ENCODE measurements at places on chromosomes 11 and 22.

GRCh38 chr11:3201677-3202181, 16.9 kb downstream of the MRGPRG start:
- DNase-seq: no peak

GRCh38 chr22:35359380-35360065, 21.4 kb upstream of the HMOX1 start:
- no peak for DNase-seq

GRCh38 chr11:70762810-70763209, 364.5 kb downstream of the CTTN start:
- DNase-seq: no peak

DNA sequence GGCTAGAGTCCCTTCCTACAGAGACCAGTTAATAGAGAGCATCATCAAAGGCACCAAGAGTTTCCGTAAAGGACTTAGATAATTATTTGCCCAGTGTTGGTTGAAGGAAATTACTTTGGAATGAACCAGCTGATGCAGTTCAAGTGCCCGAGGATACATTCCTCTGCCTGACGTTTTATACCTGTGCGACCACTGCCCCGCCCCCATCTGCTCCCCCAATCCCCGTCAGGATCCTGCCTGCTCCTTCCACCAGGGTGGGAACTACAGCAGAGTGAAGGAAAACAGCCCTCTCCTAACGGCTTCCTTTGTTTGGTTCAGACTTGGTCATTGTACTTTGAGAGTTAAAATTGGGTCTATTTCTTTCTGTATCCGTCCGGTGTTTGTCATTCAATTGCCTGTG, 761.5 kb downstream of the NTM start:
- no peak for DNase-seq

DNA sequence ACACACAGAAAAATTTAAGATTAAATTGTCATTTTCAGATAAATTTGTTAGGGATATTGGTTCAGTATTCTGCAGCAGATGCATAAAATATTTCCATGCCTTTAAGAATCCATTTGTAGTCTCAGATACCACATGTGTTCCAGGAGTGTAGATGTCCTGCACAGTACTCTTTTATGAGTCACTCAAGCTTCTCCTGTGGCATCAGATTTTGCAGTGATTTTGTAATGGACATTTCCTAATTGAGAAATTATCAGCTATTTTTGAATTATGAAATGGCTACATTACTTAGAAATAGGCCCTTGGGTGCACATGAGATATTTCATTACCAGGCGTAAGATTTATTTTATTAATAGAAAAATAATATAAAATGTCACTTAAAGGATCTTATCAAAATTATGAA, 18.9 kb downstream of the MMP3 start:
- no peak for DNase-seq

DNA sequence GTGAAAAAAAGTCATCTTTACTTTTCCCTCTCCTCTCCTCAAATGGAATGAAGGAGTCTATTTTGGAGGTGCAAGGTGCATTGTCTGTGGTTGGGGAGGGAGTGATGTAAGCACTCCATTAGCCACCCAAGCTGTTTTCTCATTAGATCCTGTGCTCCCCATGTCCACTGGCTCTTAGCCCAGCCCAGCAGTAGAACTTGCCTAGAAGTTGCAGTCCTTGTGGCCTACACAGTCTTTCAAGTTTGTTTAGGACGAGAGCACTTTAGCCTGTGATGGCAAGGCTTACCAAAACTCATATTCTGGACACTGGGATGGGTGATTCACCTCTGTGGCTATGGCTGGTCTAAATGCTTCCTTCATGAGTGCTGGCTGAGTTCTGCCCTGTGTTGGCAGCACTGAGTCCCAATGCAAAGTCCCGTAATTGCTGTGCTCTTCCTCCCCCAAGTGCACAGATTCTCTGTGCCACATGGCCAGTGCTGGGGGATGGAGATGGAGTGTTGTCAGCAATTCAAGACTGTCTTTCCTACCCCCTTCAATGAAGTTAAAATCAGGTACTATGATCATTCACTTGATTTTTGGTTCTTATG, 15.8 kb downstream of the SLC22A25 start:
- DNase-seq: no peak

DNA sequence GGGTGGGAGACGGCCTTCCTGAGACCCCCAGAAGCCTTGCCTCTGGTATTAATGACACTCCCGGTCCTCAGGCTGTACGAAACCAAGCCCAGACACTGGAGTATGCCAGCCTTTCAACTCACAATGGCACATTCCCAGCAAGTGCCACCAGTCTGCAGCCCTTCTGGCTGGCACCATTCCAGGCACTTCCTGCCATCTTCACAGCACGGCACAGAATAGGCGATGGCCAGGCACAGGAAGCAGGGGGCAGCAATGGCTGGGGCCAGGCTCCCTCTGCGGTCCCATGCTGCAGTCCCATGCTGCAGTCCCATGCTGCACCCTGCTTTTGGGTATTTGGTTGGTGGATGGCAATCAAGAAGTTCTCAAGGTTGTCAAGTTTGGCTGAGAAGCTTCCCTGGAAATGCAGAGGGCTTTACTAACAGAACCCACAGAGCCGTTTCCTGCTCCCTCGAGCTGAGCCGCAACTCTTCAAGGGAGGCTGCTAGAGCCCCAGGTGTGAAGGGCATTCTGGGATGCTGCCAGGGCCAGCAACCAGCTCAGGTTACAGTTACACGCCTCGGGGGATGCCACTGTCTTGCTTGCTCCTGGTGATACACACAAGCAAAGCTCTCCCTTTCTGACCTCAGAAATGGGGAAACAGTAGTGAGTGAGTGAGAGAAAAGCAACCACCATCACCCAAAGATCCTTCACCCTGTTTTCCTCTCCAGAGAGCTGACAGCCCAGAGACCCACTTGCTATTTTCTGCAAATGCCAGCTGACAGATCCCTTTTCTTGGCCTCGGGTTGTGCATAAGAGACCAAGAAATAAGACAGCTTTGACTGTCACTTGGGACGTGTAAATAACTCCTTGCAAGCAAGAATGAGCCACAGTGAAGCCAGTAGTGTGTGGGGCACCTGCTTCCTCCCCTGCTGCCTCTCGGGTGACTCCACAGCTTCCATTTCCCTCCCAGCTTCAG, 23.9 kb downstream of the LRFN4 start:
- peak; percentile 70 for DNase-seq

DNA sequence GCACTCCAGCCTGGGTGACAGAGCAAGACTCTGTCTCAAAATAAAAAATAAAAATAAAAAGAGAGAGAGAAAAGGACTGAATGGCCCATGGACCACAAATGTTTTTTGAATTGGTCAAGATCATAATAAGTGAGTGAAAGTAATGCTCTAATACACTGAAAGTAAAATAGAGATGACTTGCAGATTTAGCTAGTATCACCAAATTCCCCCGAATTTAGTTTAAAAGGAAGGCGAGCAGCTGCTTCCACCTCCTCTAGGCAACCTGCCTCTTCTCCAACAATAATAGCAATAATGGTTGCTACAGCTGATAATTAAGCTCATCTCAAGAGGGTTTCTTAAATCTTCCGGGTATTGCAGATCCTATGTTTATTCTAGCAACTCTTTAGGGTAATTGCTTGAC, 36.8 kb downstream of the CELF1 start:
- DNase-seq: no peak

DNA sequence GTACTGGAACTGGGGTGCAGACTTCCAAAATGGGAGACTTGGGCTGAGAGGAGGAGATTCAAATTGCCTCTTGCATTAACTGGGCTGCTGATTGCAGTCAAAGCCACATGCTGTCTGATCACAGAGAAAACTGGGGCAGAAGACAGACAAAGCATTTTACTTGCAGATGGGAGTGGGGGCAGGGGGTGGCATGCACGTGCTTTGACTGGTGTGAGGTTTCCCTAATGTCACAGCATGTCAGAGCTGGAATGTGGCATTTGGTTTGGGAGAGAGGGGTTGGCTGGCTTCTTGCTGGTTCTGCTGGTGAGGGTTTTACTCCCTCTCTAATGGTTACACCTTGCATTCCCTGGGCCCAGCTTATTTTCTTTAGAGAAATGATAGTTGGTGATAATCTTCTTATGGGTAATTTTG, 2.9 kb downstream of the TUB start:
- no peak for DNase-seq

- peak; percentile 32 for DNase-seq
These were observed 99.4 kb downstream of the MIAT start for GRCh38 chr22:26756675-26757293.

GRCh38 chr11:114178656-114179055, 117.5 kb upstream of the NNMT start:
- DNase-seq: no peak

- no peak for DNase-seq
These were observed 29.2 kb upstream of the DAGLA start for GRCh38 chr11:61650781-61651571.

- no peak for DNase-seq
These were observed 21.5 kb upstream of the AIFM3 start for GRCh38 chr22:20945578-20945934.

GRCh38 chr11:124898711-124899110, 1.0 kb upstream of the ROBO4 start:
- peak; percentile 28 for DNase-seq

DNA sequence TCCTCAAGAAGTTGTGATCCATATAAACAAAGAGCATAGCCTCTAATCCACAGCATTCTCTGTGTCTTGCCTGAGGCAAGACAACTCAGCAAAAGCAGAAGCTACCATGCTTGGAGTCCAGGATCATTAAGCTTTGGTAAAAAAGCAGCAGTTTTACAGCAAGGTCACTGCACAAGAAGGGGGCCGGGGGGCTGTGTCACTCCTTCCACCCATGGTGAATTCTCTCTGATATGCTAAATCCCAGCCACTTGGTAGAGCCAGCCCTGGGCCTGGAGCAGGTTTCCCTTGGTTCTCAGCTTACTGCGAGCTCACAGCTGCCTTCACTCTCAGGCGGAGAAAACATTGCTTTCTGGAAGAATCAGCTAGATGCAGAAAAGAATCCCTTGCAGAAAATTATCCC, 144.7 kb downstream of the TENM4 start:
- no peak for DNase-seq

DNA sequence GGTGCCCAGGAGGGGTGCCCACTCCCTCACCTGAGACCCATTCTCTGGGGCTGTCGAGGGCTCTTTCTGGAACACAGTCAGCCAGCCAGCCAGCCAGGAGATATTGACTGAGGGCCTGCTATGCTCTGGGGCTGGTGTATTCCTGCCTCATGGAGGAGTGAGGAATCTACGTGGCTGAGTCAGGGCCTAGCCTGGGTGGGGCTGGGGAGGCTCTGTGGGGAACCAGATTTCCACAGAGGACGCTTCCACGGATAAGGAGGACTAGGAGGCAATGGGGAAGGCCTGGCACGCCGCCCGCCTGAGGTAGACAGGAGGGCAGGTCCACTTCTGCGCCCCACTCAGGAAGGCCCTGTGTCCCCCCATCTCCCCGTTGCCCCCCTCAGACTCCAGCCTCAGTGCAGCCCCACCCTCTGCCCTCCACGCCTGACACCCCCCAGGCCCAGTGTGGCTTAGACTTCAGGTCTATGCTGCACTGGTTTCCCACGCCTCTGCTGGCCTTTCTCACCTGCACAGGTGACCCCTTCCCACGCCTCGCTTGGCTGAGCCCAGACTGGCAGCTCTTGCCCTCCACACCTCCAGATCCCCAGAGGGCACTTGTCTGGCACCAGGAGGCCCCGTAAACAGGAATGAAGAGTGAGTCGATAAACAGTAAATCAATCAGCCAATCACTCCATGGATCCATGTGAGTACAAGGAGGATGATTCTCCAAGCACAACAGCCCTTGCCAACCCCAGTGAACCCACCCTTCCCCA, 37.5 kb downstream of the MACROD1 start:
- no peak for DNase-seq

DNA sequence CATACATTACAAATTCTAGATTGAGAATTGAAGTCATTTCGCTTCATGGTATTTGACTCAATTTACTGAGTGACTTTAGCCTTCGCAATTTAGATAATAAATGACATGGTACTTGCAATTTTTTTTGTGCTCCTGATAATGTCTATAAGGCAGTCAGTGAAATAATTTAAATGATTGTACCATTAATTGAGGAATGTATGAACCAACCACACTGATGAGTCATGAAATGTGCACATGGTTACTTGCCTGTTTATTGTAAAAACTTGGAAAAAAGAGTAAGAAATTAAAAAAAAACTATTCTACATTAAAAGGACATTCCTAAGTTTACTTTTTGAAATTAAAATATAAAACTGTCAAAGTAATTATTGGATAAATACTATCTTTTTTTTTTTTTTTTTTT, 43.3 kb downstream of the DNAJC24 start:
- DNase-seq: no peak

GRCh38 chr22:22129387-22129786, 115.2 kb upstream of the VPREB1 start:
- no peak for DNase-seq

DNA sequence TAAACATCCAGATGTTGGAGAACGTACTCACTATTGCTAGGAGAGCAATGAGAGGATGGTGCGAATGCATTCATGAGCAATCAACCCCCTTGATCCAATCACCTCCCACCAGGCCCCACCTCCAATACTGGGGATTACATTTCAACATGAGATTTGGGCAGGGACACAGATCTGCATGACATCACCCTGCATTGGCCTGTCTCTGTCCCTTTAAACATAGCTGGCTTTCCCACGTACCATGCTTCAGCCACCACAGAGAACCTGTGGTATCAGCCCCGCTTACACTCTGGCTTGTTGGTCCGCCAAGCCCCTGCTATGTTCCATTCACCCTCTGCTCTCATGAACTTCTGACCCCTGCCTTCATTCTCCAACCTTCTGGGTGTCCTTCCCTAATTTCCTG, 157.5 kb upstream of the E2F8 start:
- DNase-seq: no peak

DNA sequence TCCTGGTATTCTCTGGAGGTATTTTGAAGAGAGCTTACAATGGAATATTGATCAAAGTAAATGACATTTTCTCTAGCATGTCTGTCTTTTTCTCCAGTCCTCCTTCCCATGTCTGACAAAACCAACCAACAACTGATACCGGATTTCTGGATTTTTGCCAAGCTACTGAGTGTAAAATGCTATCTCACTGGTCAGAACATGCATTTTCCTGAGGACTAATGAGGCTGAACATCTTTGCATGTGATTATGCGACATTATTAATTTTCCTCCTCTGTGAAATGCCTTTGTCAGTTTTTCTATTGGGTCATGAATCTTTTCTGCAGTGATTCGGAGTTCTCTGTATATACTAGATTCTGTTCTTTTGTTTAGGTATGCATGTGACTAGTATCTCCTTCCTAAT, 51.4 kb downstream of the CDON start:
- DNase-seq: no peak

- DNase-seq: no peak
These were observed 106.9 kb upstream of the NAV2 start for GRCh38 chr11:19605520-19606371.

GRCh38 chr22:48688366-48688765, 1139.3 kb downstream of the BRD1 start:
- no peak for DNase-seq

GRCh38 chr11:27218421-27219038, 144.5 kb downstream of the CCDC34 start:
- DNase-seq: no peak

DNA sequence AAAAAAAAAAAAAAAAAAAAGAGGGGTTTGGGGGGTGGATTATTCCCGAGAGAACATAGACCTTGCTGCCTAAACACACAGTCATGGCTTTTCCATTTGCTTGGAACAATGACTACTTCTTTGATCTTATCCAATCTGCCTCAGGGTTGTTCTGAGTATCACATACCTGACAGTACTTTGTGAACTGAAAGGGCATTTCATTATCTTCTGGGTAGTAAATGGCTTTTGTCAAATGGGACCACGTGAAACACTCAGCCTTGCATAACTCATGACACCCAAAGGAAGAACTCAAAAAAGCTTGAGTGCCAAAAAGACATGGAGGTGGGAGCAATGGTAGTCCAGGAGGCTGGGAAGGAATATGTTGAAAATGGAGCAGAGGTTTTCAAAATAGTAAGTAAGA, 123.2 kb upstream of the BID start:
- no peak for DNase-seq

Data from amygdala (tissue), 56 donors.